ENCODE measurements at places on chromosomes 1 and 21.

DNA sequence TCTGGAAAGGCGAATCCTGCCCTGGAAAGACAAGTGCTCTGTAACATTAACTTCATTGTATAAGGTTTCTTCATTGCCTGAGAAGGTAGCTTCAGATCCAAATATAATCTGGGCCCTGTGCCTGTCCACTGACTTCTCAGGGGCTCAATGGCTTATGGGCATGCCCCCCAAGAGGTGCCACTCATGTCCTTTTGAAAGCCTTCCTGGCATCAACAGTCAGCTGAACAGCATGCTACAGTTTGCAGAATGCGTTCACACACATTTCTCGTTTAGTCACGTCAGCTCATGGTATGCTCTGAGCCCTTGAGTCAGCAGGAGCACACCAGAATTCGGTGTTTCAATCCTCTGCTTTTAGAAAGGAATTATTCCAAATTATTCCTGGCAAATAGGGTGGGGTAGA, 23.8 kb downstream of the TMCC2 start:
- no peak for DNase-seq

DNA sequence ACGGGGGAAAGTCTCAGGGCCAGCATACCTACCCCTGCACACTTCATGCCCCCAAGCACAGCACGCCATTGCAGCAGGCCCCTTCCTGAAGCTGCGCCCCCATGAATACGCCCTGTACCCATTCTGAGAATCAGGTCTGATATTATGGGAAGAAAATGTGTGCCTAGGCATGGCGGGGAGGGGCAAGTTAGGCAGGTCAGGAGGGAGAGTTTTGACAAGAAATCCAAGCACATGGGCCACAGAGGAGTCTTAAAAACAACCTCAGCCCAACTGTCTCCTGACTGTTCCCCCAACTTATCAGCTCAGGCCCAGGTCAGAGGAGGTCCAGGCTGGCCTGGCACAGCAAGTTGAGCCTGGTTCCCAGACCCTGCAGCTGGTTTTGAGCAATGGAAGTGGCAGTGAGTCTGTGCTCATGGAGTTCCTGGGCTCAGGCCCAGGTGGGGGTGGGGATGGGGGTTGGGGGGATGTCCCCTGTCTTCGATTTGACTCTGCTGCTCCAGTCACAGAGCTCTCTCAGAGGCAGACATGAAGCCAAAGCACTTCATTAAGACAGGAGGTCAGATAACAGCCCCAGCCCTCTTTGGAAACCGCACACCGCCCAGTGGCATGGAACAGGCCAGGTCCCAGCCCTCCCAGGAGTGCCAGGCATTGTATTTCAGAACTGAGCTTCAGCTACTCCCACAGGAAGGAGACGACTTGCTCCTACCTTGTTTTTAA, 20.6 kb upstream of the BCAR3 start:
- no peak for DNase-seq

- no peak for DNase-seq
Observed at GRCh38 chr1:1438531-1439381, 3.3 kb downstream of the VWA1 start.

- DNase-seq = peak; percentile 77
Observed at GRCh38 chr1:163084330-163084729, 15.2 kb downstream of the RGS4 start.

- no peak for DNase-seq
Observed at GRCh38 chr21:33481314-33481943, 1.7 kb upstream of the TMEM50B start.

- DNase-seq = peak; percentile 96
Observed at GRCh38 chr21:45078877-45079281, 4.5 kb downstream of the ADARB1 start.

DNA sequence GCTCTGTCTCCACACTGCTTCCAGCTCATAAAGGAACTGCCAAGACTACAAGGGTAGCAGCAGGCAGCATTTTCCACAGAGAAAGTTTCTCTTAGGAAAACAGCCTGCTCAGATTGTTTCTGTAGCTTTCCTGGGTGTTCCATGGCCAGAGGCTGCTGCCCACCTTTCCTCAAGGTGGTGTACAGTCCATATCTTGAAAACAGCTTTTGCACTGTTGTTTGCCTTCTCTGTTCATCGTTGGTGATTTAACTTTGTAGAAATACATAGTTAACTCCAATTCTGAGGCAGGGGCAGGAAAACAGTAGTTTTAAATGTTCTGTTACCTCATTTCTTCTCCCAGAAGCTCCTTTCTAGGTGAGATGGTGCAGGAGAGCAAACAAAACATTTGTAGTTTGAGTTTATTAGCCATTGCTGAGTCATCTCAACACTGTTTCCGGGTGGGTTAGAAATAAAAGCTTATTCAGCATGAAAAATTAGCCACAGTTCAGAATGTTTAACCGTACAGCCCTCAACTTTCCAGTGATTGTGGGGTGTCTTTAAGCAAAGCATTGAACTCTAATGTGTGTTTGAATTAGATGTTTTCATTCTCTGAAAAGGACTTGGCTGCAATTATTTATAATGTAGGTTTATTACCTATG, 41.7 kb downstream of the DIP2A start:
- DNase-seq = peak; percentile 48

DNA sequence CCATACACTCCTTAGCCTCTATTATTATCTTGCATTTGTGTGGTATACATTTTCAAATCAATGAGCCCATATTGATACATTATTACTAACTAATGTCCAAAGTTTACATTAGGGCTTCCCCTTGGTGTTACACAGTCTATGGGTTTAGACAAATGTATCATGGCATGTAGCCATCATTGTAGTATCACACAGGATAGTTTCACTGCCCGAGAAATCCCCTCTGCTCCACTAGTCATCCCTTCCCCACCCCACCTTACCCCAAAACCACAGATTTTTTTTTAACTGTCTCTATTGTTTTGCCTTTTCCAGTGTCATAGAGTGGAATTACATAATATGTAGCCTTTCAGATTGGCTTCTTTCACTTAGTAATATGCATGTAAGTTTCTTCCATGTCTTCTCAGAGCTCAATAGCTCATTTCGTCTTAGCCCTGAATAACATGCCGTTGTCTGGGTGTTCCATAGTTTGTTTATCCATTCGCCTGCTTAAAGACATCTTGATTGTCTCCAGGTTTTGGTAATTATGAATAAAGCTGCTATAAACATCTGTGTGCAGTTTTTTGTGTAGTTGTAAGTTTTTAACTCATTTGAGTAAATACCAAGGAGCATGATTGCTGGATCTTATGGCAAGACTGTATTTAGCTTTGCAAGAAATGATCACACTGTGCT, 86.4 kb upstream of the LYST start:
- DNase-seq = no peak

DNA sequence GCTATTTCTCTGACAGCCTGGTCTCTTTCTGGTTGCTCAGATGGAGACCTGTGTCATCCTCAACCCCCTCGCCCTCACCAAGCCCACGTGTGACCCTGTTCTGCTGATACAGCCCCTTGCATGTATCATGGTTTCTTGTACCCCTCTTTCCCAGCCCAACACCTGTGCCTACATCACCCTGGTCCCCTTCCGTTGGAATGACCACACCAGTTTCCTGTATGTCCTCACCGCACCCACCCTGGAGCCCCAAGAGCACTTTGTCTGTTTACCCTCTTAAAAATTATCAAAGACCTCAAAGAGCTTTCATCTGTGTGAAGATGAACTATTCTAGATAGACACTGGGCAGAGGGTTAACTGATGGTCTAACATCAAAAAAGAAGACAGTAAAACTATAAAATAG, 179.5 kb downstream of the GALNT2 start:
- DNase-seq = no peak

GRCh38 chr1:211736351-211736915, 61.0 kb upstream of the NEK2 start:
- DNase-seq = no peak

- no peak for DNase-seq
Observed at GRCh38 chr1:207808911-207809555, 57.2 kb downstream of the CD46 start.

GRCh38 chr21:44549525-44550211, 1.6 kb downstream of the KRTAP10-2 start:
- DNase-seq = no peak
